Left kidney (tissue), 8 donors: ENCODE measurements at places on chromosomes 5 and 9. TPM values are rescaled to one million over a fixed set of nuclear protein-coding genes. Genes with fewer than 3 reads are reported as not detected.

DNA sequence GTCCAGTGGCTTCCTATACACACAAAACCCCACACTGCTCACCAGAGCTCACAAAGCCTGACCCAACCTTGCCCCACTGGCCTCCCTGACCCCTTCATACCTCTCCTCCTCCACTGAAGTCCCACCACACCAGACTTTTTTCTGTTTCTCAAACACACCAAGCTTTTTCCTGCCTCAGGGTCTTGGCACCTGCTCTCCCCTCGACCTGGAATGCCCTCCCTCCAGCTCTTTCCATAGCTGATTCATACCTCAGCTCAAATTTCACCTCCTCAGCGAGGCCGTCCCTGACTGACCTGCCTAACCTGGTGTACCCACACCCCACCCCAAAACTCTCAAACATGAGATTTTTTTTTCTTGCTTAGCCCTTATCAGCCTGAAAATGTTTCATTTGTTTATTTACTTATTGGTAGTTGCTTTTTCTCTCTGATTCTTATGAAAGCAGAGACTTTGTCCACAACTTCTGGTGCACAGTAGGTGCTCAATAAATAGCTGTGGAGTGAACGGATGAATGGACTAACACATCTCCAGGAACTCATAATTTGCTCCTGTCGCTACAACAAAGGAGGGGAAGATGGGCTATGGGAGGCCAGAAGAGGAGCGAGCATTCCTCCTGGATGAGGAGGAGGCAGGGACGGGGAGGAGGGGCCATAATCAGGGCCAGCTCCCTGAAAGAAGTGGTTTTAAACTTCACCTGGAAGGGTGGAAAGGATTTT lies 84.3 kb downstream of the SH3TC2 start:
- no peak for DNase-seq

GRCh38 chr9:27365707-27366376 lies 68.9 kb upstream of the EQTN start:
- no peak for DNase-seq

Gene HAVCR1
- polyA plus RNA-seq = 4.6 TPM

Gene PCDHGC4
- 4.4 TPM for polyA plus RNA-seq

Gene SKIC3
- polyA plus RNA-seq = 114 TPM

GRCh38 chr5:181120306-181120705 lies 10.7 kb downstream of the OR2V1 start:
- DNase-seq = no peak

- no peak for DNase-seq
These were observed 80.4 kb downstream of the GRAMD2B start for GRCh38 chr5:126503602-126504104.

Gene TAF1L
- polyA plus RNA-seq = 0.10 TPM

GRCh38 chr9:110744715-110745384 lies 76.3 kb downstream of the MUSK start:
- no peak for DNase-seq

GRCh38 chr5:19986031-19986619 lies 1.9 kb downstream of the CDH18 start:
- no peak for DNase-seq

DNA sequence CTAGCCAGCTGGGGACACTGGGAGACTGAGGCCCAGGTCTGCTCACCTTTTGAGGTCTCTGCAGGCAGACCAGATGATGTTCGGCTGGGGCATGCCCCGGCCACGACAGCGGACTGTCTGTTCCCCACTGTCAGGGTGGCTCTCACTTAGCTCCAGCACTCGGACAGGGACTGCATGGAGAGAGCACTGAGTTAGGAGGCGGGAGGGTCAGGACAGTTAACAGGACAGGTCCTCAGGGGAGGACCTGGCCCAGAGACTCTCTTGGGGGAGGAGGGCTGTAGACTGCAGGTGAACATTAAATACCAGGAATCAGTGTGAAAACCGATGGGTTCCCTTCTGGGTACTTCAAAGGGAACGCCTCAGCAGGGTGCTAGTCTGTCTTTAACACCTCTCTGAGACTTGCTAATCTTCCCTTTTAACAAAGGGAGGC lies 25.1 kb downstream of the PDGFRB start:
- no peak for DNase-seq

DNA sequence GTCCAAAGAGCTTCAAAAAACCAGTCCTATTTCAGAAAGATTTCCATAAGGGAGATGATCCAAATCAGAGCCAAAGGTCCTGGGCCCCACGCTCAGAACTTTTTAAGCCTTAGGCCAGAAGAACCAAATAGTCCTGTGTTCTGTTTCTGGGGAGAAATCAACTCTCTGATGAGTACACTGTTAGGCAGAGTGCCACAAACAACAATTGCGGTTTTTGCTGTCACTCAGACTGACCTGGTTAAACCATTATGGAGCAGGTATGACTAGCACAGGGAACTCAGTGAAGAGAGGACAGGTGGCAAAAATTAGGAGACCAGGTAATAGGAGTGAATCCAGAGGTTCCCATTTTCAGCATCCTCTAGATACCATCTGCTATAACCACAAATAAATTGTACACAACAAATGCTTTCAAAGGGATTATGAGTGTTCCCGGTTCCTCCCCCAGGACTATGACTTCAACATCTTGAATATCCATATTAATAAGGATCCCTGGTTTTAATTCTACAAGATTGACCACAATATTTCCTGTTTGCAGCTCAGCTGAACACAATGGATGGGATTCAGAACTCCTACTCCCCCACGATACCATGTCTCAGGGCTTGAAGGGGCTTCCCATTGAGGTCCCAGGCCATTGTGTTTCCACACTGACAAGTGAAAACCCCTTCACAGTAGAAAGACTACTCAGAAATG lies 52.1 kb upstream of the FREM1 start:
- DNase-seq = no peak

- DNase-seq = no peak
These were observed 33.0 kb upstream of the WHRN start for GRCh38 chr9:114538241-114538640.

Gene IL13
- polyA plus RNA-seq = 0.08 TPM

GRCh38 chr9:107620236-107620635 lies 130.7 kb upstream of the KLF4 start:
- DNase-seq = no peak

DNA sequence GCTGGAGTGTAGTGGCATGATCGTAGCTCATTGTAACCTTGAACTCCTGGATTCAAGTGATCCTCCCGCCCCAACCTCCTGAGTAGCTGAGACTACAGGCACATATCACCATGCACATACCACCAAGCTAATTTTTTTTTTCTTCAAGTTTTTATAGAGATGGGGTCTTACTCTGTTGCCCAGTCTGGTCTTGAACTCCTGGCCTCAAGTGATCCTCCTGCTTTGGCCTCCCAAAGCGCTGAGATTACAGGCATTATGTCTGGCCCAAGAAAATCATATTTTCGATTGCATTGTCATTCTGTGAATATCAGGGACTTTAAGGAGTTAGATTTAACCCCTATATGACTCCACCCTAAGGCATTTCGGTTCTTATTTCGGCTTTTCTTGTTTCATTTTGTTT lies 116.6 kb downstream of the VPS13A start:
- DNase-seq = no peak

Gene KCNT1
- 0.08 TPM for polyA plus RNA-seq

- DNase-seq = no peak
These were observed 195.0 kb downstream of the MSX2 start for GRCh38 chr5:174919351-174919750.

Gene SH3GL2
- polyA plus RNA-seq = 5.3 TPM

DNA sequence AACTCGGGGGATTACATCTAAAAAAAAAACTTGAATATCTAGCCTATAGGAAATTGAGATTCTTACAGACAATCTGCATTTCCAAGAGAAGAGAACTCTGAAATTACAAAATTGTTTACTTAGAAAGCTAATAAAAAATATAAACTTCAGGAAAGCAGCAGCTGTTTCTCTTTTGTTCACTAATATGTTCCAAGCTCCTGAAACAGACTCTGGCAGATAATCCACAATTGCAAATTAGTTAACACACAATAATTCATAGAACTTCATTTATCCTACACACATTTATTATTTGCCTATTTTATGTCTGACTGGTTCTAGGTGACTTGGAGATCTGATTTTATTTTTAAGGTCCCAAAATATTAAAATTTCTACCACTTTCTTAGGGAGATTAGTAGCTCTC lies 83.8 kb downstream of the TMEM167A start:
- no peak for DNase-seq

- no peak for DNase-seq
These were observed 134.4 kb downstream of the MRPL36 start for GRCh38 chr5:1665231-1665630.

GRCh38 chr5:109690242-109690974 lies 681 bp downstream of the MAN2A1 start:
- peak; percentile 44 for DNase-seq
